WTC11 (cell line): ENCODE measurements at places on chromosomes 5 and 9. TPM values are rescaled to one million over a fixed set of nuclear protein-coding genes. Genes with fewer than 3 reads are reported as not detected.

PCDHGA8 gene
- total RNA-seq, result 1.4 to 2.4 TPM (median 2.1 TPM) in 3 replicates

IL17B gene
- total RNA-seq, result not detected in 3 replicates

PCDHAC2 gene
- 6.7 to 11.3 TPM (median 7.9 TPM) in 3 replicates for total RNA-seq

BTNL9 gene
- 1.6 to 3.4 TPM (median 1.8 TPM) in 3 replicates for total RNA-seq

PCDHA7 gene
- 2.3 to 2.7 TPM (median 2.4 TPM) in 3 replicates for total RNA-seq

LRRC26 gene
- 1.1 to 2.2 TPM (median 2.1 TPM) in 3 replicates for total RNA-seq

CATSPER3 gene
- 0.34 to 0.44 TPM (median 0.37 TPM) in 3 replicates for total RNA-seq

RASGRF2 gene
- 13.9 to 17.6 TPM (median 14.8 TPM) in 3 replicates for total RNA-seq

DNA sequence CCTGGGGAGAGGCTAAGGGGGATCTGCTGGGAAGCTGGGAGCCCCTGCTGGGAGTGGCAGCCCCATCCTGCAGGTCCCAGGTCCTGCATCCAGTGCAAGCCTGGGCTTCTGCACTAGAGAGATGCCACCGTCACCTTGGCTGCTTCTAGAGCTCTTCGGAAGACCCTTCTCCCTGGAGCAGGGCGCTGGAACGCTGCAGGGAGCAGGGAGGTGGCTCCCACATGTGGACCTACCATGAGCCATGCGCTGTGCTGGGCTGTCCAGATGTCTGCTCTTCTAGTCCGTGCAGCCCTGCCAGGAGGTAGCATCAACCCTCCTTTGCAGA lies 90.9 kb upstream of the PHYKPL start:
- H3K27me3 ChIP-seq, result peaks cover 3% of the 10 kb centered on the region; the same call in 1 of the 2 replicates
- no peak for DNase-seq
- no peaks in the 10 kb centered on the region for H3K36me3 ChIP-seq
- no peak overlapping the region for H3K4me3 ChIP-seq

DNA sequence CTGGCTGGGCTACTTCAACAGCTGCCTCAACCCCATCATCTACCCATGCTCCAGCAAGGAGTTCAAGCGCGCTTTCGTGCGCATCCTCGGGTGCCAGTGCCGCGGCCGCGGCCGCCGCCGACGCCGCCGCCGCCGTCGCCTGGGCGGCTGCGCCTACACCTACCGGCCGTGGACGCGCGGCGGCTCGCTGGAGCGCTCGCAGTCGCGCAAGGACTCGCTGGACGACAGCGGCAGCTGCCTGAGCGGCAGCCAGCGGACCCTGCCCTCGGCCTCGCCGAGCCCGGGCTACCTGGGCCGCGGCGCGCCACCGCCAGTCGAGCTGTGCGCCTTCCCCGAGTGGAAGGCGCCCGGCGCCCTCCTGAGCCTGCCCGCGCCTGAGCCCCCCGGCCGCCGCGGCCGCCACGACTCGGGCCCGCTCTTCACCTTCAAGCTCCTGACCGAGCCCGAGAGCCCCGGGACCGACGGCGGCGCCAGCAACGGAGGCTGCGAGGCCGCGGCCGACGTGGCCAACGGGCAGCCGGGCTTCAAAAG lies 36.9 kb upstream of the TTC1 start:
- DNase-seq, result peak; percentile 60

DNA sequence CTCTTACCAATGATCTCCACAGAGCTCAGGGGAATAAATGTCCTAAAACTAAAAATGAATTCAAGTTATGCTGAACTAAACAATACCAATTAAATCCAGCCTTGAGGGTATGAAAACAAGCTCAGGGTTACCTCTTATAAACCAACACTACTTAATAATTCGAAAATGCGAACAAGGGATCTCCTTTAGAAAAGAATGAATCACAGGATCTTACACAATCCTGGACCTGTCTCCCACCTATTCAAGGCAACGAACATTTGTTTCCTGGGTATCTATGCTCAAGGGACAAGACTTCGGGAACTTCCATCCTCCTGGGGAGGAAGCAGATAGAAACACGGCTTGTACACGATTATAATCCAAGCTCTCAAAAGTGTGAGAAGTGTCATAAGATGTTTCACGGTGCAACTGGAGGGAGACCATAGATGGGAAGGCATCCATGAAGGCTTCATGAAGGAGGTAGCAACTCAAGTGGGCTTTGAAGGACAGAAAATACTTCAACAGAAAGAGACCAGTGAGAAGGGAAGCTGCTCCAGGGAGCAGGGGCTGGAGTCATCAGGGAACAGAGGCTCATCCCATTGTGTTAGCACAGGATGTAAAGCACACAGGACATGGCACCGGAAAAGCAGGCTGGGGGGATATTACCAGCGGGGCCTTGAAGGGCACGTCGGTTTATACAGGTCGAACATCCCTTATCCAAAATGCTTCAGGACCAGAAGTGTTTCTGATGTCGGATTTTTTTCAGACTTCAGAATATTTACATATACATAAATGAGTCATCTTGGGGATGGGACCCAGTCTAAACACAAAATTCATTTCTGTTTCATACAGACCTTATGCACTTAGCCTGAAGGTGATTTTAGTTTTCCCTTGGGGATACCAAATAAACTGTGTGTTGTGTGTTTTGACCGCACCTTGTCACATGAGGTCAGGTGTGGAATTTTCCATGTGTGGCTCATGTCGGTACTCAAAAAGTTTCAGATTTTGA lies 87.4 kb downstream of the TLE1 start:
- peaks cover 47% of the 10 kb centered on the region for H3K36me3 ChIP-seq
- no peak for DNase-seq
- H3K4me1 ChIP-seq, result peaks cover 56% of the 10 kb centered on the region
- H3K27ac ChIP-seq, result peak overlapping the region; percentile 63

GRCh38 chr5:51618234-51618633 lies 235.0 kb downstream of the ISL1 start:
- peaks cover 21% of the 10 kb centered on the region for H3K4me1 ChIP-seq
- H3K27me3 ChIP-seq, result no peaks in the 10 kb centered on the region
- H3K4me3 ChIP-seq, result no peak overlapping the region
- H3K27ac ChIP-seq, result no peak overlapping the region
- no peaks in the 10 kb centered on the region for H3K36me3 ChIP-seq

- H3K27me3 ChIP-seq, result no peaks in the 10 kb centered on the region; the same call in 1 of the 2 replicates
- H3K27ac ChIP-seq, result no peak overlapping the region
- no peaks in the 10 kb centered on the region for H3K36me3 ChIP-seq
- H3K4me1 ChIP-seq, result no peaks in the 10 kb centered on the region
- no peak overlapping the region for H3K4me3 ChIP-seq
These were observed 34.7 kb downstream of the SH3TC2 start for GRCh38 chr5:149028161-149028560.

DNA sequence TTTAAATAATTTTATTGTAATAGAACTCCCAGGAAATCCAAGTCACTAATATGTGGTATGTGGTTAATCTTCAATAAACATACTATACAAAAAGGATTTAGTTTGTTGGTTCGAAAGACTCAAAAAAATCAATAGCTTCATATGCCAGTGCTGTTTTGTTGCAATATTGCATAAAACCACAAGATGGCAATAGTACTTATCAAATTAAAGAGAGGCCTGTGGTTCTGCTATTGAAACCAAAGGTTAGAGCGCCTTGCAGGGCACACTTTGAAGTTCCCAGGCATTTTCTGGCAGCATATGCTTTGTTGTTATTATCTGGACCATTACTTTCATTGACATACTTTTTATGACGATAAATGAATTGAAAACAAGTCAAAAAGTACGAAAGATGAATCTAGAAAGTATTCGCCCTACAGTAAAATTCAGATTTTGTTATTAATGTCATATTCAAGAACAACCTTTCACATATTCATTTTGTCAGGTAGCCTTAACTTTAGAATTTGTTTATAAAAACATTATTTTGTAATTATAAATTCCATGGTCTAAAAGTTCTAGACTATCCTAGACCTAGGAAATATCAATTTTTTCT lies 316.3 kb downstream of the MCTP1 start:
- no peak overlapping the region for H3K4me3 ChIP-seq
- H3K4me1 ChIP-seq, result peaks cover 5% of the 10 kb centered on the region
- H3K36me3 ChIP-seq, result no peaks in the 10 kb centered on the region
- no peak for DNase-seq

- H3K4me3 ChIP-seq, result no peak overlapping the region
- H3K36me3 ChIP-seq, result peaks cover 10% of the 10 kb centered on the region
These were observed 69.7 kb downstream of the ZSWIM6 start for GRCh38 chr5:61401726-61402125.

- no peaks in the 10 kb centered on the region; the same call in 1 of the 2 replicates for H3K27me3 ChIP-seq
- peak overlapping the region; percentile 93 for H3K27ac ChIP-seq
- peak overlapping the region; percentile 80 for H3K4me3 ChIP-seq
- no peak for DNase-seq
These were observed 974 bp downstream of the CLINT1 start for GRCh38 chr5:157857816-157858526.

GRCh38 chr9:107606149-107606790 lies 116.7 kb upstream of the KLF4 start:
- H3K4me1 ChIP-seq, result no peaks in the 10 kb centered on the region
- no peaks in the 10 kb centered on the region for H3K36me3 ChIP-seq
- no peak overlapping the region for H3K27ac ChIP-seq
- no peak overlapping the region for H3K4me3 ChIP-seq

DNA sequence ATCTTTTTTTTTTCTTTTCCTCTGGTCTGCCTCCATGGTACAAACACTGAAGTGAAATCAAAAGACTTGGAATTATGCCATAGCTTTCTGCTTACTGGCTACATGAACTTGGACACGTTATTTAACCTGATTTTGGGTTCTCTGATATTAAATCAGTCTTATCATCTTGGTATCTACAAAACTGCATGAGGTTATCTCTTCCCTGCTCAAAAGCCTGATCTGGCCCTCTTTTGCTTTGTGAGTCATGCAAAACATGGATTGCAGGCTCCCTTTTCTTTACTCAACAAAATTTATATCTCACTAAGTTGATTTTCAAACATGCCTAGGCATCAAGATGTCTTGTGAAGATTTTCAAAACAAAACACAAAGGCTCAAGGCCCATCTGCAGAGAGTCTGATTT lies 45.9 kb upstream of the FST start:
- H3K27me3 ChIP-seq, result no peaks in the 10 kb centered on the region
- H3K27ac ChIP-seq, result no peak overlapping the region
- no peak overlapping the region for H3K4me3 ChIP-seq
- H3K4me1 ChIP-seq, result peaks cover 2% of the 10 kb centered on the region
- H3K36me3 ChIP-seq, result no peaks in the 10 kb centered on the region

- H3K4me3 ChIP-seq, result no peak overlapping the region
- H3K27me3 ChIP-seq, result no peaks in the 10 kb centered on the region
- H3K27ac ChIP-seq, result no peak overlapping the region
- no peaks in the 10 kb centered on the region for H3K36me3 ChIP-seq
These were observed 95.1 kb downstream of the ZNF354C start for GRCh38 chr5:179154991-179155955.

DNA sequence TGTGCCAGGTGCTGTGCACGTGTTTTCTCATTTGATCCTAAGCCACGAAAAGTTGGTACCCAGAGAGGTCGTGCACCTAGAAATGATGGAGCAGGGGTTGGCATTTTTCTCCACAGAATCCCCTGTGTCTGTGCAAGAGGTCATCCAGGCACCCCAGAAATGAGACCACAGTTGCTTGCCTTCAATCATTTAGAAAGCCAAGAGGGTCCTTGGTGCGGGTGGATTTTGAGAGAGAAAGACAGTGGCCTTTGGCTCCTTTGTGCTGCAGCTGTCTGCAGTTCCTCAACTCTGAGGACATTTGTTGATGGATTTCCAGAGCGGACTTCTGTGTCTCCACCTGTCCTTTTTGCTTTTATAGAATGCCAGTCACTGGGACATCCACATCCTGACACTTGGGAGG lies 33.8 kb upstream of the SPRY4 start:
- H3K27me3 ChIP-seq, result no peaks in the 10 kb centered on the region
- H3K4me3 ChIP-seq, result no peak overlapping the region
- peaks cover 71% of the 10 kb centered on the region for H3K4me1 ChIP-seq
- H3K27ac ChIP-seq, result no peak overlapping the region
- no peaks in the 10 kb centered on the region; the same call in 1 of the 2 replicates for H3K36me3 ChIP-seq

DNA sequence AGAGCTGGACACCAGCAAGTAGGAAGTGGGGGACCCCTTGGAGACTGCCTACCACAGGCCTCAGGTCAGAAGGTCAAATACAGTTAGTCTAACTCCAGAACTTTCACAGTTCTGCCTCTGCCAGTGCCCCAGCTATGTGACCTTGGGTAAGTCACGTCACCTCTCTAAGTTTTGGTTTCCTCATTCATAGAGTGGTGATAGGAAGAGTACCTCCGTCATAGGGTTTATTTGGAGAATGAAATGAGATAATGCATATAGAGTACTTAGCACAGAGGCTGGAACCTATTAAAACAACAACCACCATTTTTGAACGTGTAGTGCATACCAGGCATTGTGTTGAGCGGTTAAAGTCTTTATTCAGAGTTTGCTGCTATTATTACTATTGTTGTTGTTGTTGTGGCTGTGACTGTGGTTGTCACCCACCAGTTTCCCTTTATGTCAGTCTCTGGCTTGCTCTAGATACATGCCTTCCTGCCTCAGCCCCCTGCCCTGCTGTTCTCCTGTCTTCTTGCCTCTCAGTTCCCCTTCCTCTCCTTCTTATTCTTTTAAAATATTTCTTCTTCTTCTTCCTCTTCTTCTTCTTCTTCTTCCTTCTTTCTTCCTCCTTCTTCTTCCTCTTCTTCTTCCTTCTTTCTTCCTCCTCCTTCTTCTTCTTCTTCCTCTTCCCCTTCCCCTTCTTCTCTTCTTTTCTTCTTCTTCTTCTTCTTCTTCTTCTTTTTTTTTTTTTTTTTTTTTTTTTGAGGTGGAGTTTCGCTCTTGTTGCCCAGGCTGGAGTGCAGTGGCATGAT lies 67.8 kb downstream of the RALGPS1 start:
- peaks cover 12% of the 10 kb centered on the region; the same call in 1 of the 2 replicates for H3K36me3 ChIP-seq
- no peaks in the 10 kb centered on the region for H3K27me3 ChIP-seq
- DNase-seq, result no peak
- no peak overlapping the region for H3K4me3 ChIP-seq

- no peaks in the 10 kb centered on the region for H3K36me3 ChIP-seq
- H3K4me3 ChIP-seq, result no peak overlapping the region
- H3K27me3 ChIP-seq, result no peaks in the 10 kb centered on the region
- no peak for DNase-seq
These were observed 12.2 kb downstream of the KLHL9 start for GRCh38 chr9:21322911-21323461.

DNA sequence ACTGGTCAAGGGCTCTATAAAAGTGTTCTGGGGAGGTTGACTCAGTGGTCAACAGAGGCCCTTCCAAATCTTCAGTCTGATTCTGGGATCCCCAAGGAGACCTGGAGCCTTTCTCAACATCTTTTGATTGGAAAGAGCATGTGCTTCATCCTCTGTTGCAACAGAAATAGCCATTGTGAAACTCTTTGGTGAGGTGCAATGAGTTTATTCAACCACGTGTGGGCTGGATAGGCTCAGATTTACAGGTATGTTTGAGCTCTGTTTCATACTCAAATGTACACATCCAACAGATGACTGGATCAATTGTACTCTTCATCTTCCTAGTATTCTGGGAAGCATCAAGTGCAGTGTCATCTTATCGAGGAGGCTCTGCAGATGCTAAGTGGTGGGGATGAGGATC lies 60.5 kb downstream of the CTSL start:
- no peak overlapping the region for H3K27ac ChIP-seq
- no peaks in the 10 kb centered on the region for H3K36me3 ChIP-seq
- H3K4me3 ChIP-seq, result no peak overlapping the region
- H3K27me3 ChIP-seq, result peaks cover 5% of the 10 kb centered on the region

GRCh38 chr5:26121338-26121737 lies 917.0 kb downstream of the CDH9 start:
- H3K27ac ChIP-seq, result no peak overlapping the region
- H3K27me3 ChIP-seq, result no peaks in the 10 kb centered on the region
- H3K4me1 ChIP-seq, result no peaks in the 10 kb centered on the region
- H3K36me3 ChIP-seq, result no peaks in the 10 kb centered on the region
- peak; percentile 14 for DNase-seq
- H3K4me3 ChIP-seq, result no peak overlapping the region
